ENCODE measurements at places on chromosomes 12 and 14.

- no peak for DNase-seq
Observed at GRCh38 chr12:130703733-130704375, 12.2 kb downstream of the RIMBP2 start.

DNA sequence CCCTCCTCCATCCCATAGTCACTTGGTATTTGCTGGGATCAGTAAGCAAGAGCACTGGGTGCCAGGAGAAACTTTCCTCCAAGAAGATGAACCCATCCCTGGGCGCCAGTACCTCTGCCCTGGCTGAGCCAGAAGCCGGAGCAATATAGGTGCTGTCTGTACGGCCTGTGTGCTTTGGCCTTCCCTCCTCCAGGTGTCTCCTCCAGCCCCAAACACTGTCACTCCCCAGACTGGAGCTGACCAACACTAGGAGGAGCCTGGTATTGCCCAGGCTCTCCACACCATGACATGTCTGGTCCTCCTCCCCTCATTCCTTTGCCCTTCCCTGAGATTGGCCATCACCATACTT, 4.9 kb downstream of the GSTZ1 start:
- DNase-seq = no peak

- DNase-seq = no peak
Observed at GRCh38 chr12:93979189-93979588, 169.2 kb upstream of the PLXNC1 start.

DNA sequence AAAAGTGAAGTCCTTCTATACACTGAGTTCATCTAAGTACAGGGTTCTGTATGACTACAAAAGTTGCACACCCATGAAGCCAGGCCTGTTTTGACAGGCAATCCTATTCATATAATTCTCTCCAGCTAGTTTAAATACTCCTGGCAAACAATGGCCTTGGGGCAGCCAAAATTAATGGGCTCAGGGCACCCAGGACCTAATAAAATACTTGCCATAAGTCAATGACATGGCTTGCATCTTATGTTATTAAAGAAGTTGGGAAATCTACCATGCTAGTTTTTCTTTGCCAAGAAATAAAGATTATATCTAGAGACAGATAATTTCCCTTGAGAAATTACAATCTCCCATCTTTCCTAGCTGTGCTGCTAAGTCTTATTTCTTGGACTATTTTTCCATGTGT, 11.1 kb upstream of the TMTC1 start:
- DNase-seq = no peak

DNA sequence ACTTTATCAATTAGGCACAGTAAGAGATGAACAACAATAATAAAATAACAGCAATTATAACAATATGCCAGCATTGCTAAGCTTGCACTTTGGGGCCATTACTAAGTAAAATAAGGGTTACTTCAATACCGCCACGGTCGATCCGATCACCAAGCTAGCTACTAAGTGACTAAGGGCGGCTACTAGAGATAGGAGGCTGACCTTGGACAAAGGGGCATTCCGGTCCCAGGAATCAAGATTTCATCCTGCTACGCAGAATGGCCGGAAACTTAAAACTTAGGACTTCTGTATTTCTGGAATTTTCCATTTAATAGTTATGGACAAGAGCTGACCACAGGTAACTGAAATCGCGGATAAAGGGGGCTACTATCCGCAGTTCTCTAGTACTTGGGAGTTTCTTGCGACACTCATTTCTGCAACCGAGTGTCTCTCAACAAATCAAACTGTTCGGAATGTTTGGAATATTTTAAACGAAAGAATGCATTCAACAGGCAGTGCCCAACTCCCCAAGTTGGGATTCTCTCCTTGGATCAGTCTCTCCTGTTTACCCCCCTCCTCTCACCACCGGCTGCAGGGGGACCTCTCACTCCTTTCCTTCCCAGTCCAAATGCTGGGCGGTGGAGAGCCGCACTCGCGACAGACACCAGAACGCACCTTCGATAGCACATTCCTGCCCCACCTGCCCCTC, 650 bp downstream of the HEBP1 start:
- no peak for DNase-seq

DNA sequence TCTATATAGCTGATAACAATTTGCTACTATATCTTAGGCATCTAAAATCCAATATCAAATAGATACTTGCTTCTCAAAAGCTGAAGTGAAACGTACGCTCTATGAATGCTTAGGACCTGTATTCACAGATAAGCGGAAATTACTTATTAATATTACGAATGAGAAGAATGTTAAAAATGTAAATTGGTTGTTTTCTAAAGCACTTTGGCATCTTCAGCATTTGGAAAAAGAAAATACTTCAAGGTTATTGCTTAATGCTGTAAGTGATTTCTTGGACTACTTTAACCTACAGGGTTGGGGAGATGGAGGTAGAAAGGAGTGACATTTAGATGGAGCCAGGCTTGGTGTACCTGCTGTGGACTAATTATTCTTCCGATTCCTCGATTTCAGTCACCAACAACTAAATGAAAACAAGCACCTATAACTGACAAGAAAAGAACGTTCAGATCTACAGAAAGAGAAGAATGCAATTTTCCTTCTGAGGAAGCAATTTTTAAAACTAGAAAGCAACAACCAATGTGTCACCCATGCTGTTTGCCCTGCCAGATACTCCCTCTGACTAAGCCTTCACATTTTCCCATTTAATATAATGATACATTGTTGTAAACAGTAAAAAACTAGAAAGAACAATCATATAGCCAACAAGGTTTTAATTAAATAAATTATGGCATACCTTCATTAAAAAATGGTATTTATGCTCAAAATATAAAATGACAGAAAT, 49.3 kb downstream of the SLC25A21 start:
- DNase-seq = no peak

- no peak for DNase-seq
Observed at GRCh38 chr12:124633365-124634362, 66.3 kb upstream of the NCOR2 start.
